CD4-positive, alpha-beta T cell treated with Interleukin-4 for 4 hours (primary cell): ENCODE measurements at places on chromosomes 5 and 9.

- DNase-seq, result no peak
These were observed 488.0 kb downstream of the PRELID2 start for GRCh38 chr5:145347026-145347616.

- DNase-seq, result no peak
These were observed 6.5 kb downstream of the ADAMTS13 start for GRCh38 chr9:133428617-133429101.

GRCh38 chr9:134384811-134385479 is 58.7 kb downstream of the RXRA start:
- no peak for DNase-seq

GRCh38 chr9:24793787-24794186 is 248.1 kb upstream of the IZUMO3 start:
- DNase-seq, result no peak

DNA sequence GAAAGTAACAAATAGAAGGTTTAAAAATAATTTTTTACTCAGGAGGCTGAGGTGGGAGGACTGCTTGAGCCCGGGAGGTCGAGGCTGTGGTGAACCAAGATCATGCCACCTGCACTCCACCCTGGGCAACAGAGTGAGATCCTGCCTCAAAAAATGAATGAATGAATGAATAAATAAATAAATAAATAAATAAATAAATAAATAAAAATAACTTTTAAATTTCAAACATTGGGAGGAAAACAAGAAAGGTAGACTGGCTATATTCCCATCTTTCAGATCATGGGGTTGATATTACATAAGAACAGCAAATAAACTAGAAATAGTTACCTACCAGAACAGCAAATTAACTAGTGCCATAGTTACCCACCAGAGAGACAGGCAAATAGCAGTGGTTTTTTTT is 75.7 kb downstream of the LHX2 start:
- DNase-seq, result no peak

GRCh38 chr9:34502471-34502870 is 20.3 kb downstream of the ENHO start:
- DNase-seq, result no peak

DNA sequence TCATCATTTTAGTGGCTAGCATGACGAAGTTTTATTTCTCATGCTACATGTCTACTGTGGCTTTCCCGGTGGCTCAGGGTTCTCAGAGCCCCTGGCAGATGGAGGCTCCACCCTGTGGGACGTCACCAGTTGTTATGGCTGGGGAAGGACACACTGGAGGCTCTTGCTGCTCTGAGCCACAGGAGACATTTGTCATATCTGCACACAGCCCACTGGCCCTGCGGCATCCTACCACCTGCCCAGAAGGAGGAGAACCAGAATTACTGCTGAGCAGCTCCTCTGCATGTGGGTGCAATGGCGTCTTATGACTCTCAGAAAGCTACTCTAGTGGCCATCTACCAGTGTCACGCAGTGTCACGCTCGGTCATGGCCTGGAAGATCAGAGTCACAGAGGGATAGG is 6.6 kb downstream of the OR13J1 start:
- no peak for DNase-seq
